ENCODE measurements at places on chromosomes 7 and 10.

GRCh38 chr7:13742811-13743210 is 246.7 kb downstream of the ETV1 start:
- DNase-seq: no peak

DNA sequence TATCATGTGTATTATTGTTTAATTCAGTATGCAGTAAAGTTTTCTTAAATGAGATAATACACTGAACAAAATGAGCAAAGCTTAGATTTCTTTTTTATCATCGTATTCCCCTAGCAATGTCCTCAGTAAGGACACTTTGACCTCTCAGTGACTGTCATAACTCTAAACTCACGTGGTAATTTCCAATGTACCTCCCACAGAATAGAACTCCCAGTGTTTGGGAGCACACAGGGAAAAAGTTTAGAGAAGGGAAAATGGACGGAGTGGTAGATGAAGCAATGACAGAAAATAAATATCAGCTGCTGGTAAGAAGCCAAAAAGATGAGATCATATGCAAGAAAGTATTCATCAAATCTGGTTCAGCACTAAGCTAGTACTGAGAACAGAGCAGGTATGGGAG is 758.6 kb upstream of the KCND2 start:
- DNase-seq: no peak

GRCh38 chr10:122494833-122495232 is 33.5 kb downstream of the HTRA1 start:
- DNase-seq: no peak

- DNase-seq: no peak
Measured at GRCh38 chr7:42928754-42929153, 3.2 kb downstream of the PSMA2 start.

- no peak for DNase-seq
Measured at GRCh38 chr7:148212731-148213130, 377.8 kb upstream of the C7orf33 start.

DNA sequence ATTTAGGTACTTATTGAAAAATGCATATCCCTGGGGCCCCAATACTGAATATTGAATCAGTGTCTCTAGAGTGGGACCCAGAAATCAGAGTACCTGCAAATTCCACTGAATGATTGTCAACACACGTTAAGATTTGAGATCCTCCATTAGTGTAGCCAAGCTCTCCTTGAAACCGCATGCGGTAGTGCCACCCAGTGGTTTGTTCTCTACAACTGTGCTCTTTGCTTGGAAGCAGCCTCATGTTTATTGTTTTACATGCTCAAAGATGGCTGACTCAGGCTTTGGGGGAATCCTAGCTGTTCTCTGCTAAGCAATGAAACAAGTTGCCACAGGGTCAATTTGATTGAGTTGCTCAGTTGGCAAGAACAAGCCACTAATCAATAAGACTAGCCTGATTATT is 340.2 kb upstream of the CELF2 start:
- DNase-seq: no peak

DNA sequence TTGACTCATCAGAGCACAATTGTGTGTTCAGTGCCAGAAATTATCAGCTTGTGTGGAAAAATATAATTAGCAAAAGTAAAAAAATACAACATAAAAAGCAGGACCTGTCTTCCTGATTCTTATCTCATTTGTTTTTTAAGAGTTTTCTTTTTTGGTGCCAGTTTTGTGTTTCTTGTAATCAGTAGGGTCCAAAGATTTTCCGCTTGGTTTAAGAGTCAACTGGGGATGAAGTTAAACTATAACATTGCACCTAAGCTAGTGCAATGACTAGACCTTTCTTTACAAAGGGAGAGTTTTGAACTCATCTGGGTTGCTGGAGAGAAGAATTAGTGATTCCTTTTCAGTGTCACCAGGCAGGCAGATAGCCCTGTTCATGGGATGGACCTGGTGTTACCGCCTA is 113.4 kb downstream of the PLPP4 start:
- no peak for DNase-seq

DNA sequence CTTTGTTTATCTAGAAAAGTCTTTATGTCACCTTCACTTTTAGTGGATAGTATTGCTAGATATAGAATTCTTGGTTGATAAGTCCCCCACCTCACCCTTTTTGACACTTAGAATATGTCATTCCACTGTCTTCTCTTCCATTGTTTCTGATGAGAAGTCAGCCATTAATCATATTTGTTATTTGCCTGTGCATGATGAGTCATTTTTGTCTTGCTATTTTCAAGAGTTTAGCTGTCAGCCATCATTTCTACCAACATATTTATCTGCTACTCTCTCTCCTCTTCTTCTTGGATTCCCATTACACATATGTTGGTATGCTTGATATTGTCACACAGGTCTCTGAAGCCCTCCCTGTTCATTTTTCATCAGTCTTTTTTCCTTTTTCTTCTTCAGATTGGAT is 160.8 kb upstream of the TCF7L2 start:
- no peak for DNase-seq

GRCh38 chr10:128995676-128996075 is 471.4 kb upstream of the MGMT start:
- DNase-seq: no peak

DNA sequence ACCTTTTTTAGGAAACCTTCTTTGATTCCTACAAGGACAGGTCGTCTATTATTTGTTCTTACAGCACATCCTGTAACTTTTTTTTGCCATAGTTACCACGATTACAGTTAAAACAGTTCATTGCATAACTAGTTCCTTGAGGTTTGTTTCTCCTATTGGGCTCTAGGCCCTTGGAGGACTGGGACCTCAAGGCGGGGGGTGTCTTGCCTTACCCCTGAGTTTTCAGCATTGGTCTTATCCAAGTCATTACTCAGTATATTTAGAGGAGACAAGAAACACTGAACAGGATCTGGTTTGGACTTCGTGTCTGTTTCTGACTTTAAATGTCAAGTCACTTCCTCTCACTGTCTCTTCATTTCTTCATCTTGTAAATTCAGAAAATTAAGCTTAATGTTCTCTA is 369.8 kb downstream of the SDK1 start:
- DNase-seq: no peak

DNA sequence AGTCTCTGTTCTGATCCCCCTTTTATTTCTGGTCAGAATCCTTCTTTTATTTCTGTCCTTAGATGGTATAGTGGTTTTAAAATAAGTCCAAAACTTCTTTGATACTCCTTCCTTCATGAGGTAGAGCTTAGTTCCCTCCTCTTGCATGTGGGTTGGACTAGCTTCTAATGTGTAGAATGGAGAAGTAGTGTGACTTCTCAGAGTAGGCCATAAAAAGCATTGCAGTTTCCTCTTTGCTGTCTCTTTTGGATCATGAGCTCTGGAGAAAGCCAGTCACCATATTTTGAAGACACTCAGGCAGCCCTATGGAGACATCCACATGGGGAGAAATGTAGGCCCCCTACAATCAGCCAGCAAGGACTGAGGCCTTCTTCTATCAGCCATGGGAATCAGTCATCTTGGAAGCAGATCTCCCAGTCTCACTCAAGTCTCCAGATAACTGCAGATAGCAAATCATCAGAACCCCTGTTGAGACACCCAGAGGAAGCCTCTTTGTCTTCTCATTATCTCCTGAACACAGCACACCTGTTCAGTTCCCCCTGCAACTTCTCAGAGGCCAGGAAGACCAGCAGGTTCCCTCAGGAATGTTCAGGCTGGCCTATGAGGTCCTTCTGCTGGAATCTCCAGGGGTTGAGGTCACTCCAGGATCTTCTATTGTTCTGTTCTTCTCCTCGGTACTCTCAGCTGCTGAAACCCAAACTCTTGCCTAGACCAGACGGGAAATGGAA is 511.9 kb upstream of the ZMIZ1 start:
- DNase-seq: no peak

DNA sequence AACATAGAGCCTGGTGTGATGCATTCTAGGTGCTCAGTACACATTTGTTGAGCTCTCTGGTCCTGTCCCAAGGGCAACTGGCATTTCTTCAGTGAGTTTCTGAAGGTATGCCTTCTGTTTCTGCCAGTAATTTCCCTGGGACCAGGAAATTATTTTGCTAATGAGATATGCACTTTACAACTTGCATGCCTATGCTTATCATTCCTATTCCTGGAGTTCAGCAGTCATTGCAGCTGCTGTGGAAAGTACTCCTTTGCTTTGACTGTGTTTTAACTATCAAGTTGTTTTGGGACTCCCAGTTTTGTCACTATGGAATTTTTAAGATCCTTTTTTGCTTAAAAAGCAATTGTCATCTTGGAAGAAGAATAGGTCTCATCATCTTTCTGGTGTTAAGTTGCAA is 283.0 kb downstream of the BBS9 start:
- DNase-seq: no peak

GRCh38 chr10:69968830-69969229 is 83.8 kb upstream of the MACROH2A2 start:
- no peak for DNase-seq

GRCh38 chr10:13823709-13824405 is 237.1 kb downstream of the PRPF18 start:
- no peak for DNase-seq

- DNase-seq: no peak
Measured at GRCh38 chr7:18829858-18830285, 287.6 kb downstream of the TWIST1 start.

DNA sequence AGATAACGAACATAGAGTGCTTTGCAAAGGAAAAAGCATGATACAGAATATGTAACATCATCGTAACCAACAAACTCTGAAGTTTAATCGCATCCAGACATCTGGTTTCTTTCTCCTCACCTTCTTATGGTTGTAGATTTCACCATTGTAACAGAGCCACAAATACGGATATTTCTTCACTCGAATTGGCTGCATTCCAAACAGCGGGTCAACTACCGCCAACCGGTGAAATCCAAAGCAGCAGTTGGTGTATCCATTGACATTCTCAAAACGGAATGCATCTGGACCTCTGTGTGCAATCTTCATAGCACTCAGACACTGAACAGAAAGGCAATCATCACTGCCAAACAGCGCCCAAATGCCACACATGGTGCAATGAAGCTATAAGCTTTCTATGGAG is 3.4 kb downstream of the ASNS start:
- no peak for DNase-seq

DNA sequence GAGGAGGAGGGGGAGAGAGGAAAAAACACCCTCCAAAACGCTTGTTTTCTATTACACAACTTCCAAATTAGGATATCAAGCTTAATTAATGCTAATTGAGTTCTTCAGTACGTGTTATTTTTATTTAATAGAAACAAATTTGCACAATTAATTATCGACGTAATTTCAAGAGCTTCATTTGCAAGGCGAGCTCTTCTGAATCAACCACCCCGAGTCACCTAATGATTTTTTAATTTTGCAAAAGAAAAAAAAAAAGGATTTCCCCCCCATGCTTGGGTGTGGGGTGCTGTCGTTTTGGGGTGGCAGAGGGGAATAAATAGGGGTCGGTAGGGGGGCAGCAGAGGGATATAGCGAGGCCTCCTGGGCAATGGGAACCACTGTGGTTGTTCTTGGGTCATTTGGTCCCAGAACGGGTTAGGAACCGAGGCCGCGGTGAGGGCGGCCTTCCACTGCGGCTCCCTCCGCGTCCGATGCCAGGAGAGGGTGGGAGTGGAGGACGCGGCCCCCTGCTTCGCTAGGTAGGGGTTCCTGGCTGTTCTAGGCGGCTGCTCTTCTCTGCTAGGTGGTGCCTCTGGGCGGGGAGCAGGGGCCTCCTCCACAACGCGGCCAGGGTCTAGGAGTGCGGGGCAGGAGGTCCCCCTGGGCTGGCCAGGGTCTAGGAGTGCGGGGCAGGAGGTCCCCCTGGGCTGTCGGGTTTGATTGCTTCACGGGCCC is 7.3 kb downstream of the UNCX start:
- no peak for DNase-seq

- peak; percentile 69 for DNase-seq
Measured at GRCh38 chr7:143263266-143264195, at the start of gene GSTK1. TSS of gene GSTK1 (plus strand) at chr7:143263441. CDS start at chr7:143263514, 73 bp downstream.

GRCh38 chr7:42621543-42622219 is 290.2 kb downstream of the C7orf25 start:
- no peak for DNase-seq

DNA sequence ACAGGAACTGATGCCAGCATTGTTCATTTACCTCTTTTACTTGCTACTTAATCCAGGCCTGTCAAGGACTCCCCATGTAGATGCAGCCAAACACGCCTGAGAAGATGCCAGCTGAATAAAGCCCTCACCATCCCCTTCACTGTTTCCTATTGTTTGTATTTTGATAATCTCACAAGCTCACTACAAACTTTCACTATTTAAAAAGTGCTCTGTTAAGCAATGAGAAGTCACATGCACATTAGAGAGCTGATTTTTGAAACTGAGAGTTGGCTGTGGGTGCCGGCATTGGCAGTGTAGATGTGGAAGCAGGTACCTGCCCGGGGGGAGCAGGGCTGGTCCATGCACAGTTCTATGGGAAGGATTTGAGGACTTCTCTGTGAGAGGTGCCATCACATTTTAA is 169.8 kb upstream of the GRB10 start:
- no peak for DNase-seq

- DNase-seq: no peak
Measured at GRCh38 chr7:130433301-130433700, 7.5 kb downstream of the CEP41 start.

- DNase-seq: no peak
Measured at GRCh38 chr10:126215746-126216631, 172.3 kb downstream of the ADAM12 start.

DNA sequence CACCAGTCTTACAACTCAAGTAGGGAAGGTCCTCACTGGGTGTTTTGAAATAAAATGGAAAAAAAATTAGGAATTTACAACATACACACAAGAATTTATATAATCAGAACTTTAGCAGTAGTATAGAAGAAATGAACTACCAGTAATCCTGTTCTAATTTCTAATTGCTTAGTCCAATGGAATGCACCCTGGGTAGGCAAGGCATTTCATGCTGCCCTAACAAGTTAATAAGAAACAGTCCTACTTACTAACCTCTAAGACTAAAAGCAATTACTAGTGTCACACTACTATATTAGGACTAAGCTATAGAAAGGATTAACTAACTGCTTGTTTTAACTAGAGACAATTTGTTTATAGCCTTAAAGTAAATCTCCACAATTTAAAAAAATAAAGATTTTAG is 158.1 kb downstream of the BTAF1 start:
- no peak for DNase-seq

DNA sequence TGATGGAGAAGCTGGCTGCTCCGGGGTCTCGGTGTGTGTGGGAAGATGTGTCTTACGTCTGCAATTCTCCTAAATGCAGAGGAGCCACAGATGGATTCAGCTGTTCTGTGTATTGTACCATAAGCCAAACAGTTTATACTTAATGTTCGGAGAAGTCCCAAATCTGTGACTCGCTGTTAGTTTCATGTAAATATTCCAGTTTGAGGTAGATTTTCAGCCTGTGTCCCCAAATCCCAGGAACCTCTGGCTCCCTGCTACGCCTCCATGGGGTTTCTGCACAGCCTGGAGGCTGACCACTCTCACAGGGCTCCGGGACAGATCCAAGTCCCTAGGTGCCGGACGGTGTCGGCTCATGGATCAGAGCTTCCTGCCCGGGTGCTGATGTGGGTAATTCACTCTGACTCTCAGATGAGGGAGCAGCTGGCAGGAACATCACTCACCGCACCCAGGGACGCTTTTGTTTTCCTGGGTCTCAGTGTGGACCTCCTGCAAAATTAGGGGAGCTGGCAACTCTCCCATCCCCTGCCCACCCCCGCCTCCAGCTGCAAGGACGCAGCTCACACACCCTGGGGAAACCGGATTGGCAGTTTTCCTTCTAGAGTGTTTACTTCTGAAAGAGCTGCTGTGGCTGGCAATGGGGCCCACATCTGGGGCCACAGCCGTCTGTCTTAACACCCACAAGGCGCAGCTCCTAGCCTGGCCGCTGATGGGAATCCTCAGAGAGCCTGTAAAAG is 421.1 kb upstream of the FOXK1 start:
- no peak for DNase-seq

- DNase-seq: peak; percentile 38
Measured at GRCh38 chr10:5692461-5693358, 8.1 kb downstream of the TASOR2 start.

- DNase-seq: no peak
Measured at GRCh38 chr10:110508159-110508788, 10.6 kb downstream of the DUSP5 start.
